ENCODE measurements at places on chromosomes 3 and 15.
A peak's percentile ranks its signal among the peaks of the same experiment; 100 is the strongest.

DNA sequence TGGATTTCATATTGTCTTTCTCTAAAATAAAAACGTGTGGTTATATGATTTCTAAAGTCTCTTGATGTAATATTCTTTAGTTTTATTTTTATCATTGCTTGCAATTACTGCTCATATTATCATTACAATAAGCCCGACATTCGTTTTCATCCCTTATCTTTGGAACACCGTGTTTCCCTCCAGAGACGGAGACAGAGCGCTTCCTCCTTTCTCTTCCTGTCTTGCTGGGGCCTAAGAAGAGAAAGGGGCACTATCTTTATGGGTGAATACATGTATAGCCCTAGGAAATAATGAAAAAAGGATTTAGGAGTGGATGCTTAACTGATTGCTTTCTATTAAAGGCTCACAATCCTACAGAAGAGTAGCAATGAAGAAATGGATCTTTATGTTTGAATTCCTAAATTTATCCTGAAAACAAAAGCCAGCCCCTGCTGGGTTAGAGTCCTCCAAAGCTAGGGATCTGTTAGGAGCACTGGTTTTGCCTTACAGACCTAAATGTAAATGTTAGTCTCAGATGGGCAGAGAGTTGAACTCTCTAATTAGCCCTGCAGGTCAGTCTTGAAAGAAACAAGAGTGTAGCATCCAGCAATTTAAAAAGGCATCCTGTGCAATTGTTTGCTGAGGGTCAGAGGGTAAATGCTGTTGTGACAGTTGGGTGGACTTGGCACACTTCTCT lies 145.1 kb downstream of the TP63 start:
- no peak for DNase-seq

GRCh38 chr15:68704496-68705021 lies 116.1 kb downstream of the ANP32A start:
- peak; percentile 98 for DNase-seq

- no peak for DNase-seq
These were observed at the start of gene XCR1 for GRCh38 chr3:46027021-46027705. TSS of gene XCR1 (minus strand) at chr3:46027483. CDS start at chr3:46021947, 5,536 bp downstream.

DNA sequence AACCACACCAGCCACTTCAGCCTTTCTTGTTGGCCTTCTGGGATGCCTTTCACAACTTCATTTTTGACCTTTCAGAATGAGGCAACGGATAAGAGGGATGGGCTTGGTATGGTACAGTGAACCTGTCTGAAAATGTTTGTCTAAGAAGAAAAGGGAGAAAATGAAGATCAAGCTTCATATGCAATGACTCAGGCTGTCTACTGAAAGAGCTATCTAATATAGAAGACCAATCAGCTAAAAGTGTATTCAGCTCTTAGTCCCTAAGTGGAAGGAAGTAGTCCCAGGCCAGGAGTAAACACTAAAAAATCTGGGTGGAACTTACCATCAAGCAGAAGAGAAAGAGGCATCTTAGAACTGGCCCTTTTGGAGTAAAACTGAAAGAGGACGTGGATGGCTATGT lies 12.2 kb upstream of the UPK1B start:
- DNase-seq = no peak

GRCh38 chr3:30719536-30719935 lies 113.1 kb downstream of the TGFBR2 start:
- DNase-seq = no peak

GRCh38 chr3:9205345-9206143 lies 43.9 kb downstream of the SRGAP3 start:
- no peak for DNase-seq

DNA sequence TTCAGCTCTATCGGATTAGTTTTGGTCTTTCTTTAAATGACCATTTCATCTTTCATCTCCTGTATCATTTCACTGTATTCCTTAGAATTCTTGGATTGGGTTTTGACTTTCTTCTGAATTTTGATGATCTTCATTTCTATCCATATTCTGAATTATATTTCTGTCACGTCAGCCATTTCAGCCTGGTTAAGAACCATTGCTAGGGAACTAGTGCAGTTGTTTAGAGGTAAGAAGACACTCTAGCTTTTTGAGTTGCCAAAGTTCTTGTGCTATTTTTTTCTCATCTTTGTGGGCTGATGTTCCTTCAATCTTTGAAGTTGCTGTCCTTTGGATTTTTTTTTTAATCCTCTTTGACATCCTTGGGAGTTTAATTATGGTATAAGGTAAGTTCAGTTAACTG lies 54.6 kb downstream of the STRIT1 start:
- no peak for DNase-seq

DNA sequence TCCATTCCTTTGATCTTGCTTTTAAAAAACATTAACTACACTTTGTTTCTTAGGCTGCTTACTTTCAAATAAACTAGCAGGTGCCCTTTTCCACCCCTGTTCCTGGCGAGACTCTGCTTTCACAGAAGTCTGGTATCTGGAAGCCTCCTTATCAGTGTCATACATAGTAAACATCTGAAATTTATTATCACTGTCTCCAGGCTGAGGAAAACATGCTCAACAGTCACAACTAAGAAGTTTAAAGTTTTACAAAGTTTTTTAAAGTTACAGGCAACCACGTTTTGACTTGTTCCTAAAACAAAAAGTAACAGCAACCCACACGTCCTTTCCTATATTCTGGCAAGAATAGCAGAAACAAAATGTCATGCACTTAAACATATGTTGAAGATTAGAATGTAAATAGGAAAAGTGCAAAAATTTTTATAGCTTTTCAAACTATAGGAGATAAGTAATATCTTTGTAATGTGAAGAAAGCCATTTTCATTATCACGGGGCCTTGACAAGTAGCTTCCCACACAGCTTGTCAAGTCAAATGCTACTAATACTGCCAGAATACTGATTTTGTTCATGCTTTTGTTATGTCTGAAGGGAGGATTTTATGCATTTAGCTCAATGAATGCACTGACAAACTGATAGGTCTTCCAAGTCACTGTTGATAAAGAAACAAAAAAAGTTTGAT lies 275.2 kb upstream of the KCNMB2 start:
- DNase-seq = peak; percentile 73

DNA sequence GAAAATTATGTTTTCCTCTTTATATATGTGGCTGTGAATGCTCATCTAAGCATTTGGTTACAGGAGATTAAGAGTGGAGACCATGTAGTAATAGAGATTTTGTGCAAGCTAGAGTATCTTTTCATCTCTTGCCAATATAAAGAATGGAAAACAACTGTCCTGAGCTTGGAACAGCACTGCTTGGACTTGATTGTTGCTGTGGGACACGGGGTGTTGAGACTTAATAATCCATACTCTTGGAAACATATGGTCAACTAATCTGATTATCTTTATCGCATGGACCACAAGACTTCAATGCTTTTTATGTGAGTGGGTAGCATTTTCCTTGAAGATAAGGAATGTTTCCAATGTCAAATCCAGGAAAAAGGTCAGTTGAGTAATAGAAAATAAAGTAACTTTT lies 806.3 kb downstream of the DIPK2A start:
- DNase-seq = peak; percentile 96

DNA sequence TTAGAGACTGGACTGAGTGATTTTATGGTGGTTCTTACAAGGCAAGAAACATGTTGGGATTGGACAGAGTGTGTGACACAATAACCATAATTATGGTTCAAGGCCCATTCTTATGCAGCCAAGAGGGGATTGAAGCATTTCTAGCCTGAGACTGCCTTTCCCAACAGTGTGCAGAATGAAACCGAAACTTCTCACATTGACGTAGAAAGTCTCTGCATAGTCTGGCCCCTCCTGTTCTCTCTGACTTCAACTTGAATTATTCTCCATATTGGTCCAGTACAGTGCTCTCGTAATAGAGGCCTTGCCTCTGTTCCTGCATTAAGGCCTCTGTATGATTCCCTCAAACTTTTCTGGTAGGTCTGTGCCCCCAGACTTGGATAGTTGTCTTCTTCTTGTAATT lies 138.3 kb downstream of the DIPK2A start:
- DNase-seq = no peak

DNA sequence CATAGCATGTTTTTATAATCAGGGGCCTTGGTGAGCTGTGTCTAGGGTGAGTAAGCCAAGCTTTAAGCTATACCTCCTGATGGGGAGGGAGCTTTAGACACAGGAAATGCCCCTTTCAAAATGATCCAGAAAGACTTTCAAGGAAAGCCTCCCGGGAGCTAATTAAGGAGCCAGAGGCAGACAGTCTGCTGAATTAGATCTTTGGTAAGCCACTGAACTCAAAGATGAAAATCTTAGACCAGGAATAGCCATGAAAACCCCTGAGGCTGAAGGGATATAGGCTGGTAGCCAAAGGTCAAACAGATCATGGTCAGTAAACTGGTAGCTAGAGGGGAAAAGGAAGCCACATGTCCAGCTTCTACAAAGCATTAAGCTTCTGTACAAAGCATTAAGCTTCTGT lies 42.7 kb upstream of the GAP43 start:
- no peak for DNase-seq

DNA sequence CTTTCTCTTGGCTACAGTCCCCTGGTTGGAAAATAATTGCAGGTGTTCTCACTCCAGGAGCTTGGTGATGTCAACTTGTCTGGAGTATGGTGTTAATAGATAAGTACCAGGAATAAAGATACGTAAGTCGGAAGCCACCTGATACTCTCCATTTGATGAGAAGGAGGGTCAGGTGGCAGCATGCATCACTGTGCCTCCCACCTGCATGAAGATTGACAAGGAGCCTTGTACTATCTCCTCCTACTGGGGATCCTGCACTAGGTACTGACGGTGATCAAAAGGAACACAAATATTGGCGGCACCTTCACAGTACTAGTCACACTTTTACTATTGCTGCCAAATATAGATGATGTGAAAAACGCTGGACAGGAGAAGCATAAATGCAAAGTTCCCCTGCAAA lies 32.6 kb upstream of the GABRB3 start:
- no peak for DNase-seq

- DNase-seq = peak; percentile 14
These were observed 52.7 kb downstream of the TFG start for GRCh38 chr3:100761951-100762350.

- DNase-seq = no peak
These were observed 252.6 kb downstream of the UBE2E2 start for GRCh38 chr3:23455775-23456174.

- peak; percentile 96 for DNase-seq
These were observed 11.5 kb downstream of the CCDC80 start for GRCh38 chr3:112629425-112629824.

DNA sequence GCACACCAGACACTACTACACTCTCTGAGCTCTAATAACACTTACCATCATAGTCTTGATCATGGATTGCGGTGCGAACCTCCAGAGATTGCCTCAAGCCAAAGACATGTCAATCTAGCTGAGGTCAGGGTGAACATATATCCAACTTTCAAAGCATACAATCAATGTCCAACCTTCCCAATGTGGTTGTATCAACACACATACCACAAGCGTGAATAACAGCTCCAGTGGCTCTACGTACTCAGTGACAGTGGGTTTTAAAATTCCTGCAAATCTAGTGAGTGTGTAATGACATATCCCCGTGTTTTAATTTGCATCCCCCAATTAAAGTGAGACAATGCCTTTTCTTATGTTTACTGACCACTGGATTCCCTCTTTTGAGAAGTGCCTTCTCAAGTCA lies 29.6 kb downstream of the SFMBT1 start:
- no peak for DNase-seq

DNA sequence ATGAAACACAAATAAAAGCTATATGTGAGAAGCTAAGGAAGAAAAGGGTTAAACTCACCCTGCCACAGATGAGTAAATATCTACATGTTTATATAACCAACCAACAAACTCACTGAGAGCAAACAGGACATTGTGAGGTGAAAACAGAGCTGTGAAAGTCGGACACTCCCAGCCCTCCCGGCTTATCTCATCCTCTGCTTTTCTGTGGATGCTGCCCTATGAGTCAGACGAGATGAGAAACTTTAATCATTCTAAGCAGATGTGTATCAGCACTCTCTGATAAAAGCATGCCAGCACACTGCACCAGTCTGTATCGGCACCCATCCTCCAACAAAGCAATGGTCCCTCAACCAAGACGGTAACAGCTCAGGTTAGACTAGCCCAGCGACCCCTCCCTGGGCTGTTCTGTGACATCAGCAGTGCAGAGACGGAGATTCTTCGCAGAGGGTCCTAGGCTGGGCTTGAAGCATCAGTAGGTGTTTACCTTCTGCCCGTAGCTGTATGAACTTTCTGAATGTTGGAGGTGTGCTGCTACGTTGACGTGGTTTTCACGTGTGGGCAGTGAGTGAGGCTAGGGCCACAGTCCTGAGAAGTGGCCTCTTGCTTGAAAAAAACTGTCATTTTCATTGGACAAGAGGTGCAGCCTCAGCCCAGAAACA lies 119.8 kb upstream of the ALDH1A3 start:
- peak; percentile 90 for DNase-seq

DNA sequence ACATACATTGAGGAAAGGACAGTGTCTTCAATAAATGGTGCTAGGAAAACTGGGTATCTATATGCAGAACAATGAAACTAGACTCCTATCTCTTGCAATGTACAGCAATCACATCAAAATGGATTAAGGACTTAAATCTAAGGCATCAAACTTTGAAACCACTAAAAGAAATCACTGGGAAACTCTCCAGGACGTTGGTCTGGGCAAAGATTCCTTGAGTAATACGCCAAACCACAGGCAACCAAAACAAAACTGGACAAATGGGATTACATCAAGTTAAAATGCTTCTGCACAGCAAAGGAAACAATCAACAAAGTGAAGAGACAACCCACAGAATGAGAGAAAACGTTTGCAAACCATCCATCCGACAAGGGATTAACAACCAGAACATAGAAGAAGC lies 14.5 kb downstream of the LAMP3 start:
- DNase-seq = no peak

- DNase-seq = no peak
These were observed 880.1 kb downstream of the CADM2 start for GRCh38 chr3:85838921-85839320.

GRCh38 chr3:44612678-44613077 lies 12.2 kb upstream of the ZNF197 start:
- DNase-seq = no peak

GRCh38 chr3:29337565-29337964 lies 56.7 kb downstream of the RBMS3 start:
- DNase-seq = no peak

DNA sequence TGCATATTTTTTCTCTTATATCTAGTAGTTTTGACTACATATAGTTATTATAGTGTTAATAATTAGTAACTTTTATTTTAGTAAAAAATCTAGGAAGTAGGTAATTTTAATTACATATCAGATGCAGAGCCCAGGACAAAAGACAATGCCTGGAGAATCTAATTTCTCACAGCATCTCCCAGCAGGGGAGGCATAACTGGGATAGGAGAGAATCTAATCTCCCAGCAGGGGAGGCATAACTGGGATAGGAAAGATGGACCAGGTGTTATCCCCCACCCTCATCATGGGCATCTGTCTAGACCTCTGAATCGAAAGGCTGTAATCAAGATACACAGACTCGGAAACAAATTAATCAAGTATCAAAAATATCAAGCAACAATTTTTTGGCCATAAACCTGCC lies 58.2 kb downstream of the OSTN start:
- no peak for DNase-seq

DNA sequence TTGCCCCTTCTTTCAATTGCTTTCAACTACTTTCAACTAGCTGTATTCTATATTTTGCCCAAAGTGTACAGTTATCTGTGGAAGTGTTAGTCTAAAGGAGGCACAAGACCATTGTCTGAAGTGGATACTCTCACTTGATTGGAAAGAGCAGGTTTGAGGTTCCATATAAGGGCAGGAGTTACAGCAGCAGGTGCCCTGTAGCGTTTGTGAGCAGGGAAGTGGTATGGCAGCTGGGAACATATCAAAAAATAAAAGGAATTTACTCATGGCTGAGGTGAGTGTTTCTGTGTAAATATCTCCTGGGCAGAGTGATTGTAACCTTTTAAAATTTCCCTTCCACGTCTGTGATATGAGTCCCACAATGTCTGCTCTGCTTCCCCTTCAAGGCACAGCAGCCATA lies 38.5 kb upstream of the DNAJC13 start:
- DNase-seq = no peak

- no peak for DNase-seq
These were observed 1.1 kb downstream of the SLC6A1 start for GRCh38 chr3:10993729-10994065.
